Daoy (cell line): ENCODE measurements at places on chromosomes 7 and 10. TPM values are rescaled to one million over a fixed set of nuclear protein-coding genes. Genes with fewer than 3 reads are reported as not detected.
A peak's percentile ranks its signal among the peaks of the same experiment; 100 is the strongest.

GRCh38 chr7:108419961-108420908 is 36.0 kb downstream of the NRCAM start:
- DNase-seq = peak; percentile 57

DNA sequence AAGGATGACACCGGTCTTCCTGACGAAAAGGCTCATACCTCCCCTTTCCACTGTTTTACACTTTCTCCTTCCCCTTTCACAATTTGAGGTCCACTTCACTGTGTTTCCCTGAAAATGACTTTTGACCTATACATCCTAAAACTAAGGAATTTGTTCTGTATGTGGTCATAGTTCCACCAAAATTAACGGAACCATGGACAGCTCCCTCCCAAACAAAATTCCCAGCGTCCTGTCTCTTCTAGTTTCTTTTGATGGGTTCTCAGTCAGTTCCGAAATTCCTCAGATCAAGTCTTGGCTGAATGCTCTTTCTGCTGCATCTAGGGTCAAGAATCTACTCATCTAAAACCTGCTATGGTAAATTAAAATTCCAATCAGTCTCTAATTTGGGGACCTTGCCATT is 1191.9 kb downstream of the CNTNAP2 start:
- DNase-seq = no peak

DNA sequence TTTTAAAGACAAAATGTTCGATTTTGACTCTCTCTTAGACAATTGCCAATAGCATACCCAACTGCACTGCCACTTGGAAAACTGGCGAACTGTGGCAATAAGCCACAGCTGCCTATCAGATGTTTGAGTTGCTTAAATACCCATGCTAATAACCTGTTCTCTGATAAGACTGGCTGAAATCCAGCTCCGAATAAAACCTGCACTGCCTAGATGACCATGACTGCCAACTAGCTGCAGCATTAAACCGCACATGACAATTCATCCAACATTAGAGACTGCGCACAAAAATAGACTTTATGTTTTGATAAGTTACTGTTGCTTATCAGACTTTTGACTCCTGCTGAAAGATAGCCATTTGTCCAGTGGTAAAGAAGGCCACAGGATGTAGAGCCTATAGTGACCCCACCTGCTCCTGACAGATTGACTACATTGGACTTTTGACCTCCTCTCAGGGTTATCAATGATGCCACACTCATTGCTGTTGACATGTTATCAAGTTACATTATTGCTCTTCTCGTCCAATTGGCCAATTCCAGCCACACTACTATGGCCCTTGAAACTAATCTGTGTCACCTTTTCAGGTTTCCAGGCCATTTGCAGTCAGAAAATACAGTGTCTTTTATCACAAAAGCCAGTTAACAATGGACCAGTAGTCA is 299.0 kb downstream of the HGF start:
- no peak for DNase-seq

- DNase-seq = peak; percentile 90
Measured at GRCh38 chr10:15084502-15084922, 4.1 kb downstream of the ACBD7 start.

DNA sequence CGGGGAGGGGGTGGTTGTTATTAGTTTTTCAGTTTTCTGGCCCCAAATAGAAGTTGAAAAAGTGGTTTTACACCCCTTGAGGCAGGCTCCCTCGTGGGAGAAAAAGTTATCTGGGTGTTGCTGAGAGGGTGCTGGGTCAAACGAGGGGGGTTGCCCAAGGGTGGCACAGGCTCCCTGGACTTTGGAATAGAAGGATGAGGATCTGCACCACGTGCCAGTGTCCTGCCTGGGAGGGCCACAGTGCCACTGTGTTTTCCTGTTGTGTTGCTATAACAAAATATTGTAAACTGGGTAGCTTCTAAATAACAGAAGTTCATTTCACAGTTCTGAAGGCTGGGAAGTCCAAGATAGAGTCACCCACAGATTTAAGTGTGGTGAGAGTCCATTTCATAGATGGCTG is 181.9 kb downstream of the CXCL12 start:
- no peak for DNase-seq

DNA sequence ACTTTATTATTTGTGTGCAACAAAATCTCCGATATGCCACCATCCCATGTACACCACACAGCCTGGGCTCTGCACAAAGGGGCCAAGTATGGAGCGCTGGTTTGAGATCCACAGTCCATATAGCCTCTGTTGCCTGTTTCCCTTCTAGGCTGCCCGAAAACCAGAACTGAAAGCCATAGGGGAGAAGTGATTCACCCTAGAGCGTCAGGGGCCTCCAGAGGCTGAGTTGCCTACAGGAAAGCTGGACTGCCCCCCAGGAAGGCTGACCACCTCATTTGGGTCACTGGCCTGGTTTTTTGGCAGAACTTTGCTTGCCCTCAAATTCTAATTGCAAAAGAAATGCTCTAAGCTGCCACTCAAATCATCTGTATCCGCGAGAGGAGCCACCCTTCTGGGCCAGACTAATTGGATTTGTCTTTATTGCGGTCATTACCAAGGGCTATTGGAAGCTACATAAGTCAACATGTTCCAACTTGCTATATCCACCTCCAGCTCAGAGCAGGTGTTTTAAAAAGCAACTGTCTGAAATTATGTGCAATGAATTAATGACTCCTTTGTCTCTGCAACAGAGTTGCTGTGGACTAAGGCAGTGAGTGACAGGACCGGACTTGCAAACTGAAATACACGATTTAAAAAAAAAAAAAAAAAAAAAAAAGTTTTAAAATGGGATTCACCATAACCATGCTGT is 28.3 kb upstream of the FRMD4A start:
- peak; percentile 54 for DNase-seq

GRCh38 chr10:133364645-133365431 is 7.0 kb upstream of the FUOM start:
- DNase-seq = no peak

DNA sequence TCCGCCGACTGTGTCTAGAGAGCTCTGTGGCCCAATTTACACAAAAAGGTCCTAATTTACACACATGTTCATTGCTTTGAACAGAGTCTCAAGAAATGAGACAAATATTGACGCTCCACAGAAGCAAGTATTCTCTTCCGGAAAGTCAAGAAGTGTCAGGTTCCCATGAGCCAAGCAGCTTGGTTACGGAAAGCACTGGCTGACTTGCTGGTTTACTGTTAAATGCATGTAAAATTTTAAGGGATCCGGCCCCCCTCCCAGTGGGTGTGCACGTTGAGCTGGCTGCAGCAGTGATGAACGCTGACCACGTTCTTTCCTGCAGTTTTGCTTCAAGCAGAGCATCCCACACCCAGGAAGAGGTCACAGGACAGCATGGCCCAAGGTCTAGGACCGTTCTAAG is 76.8 kb downstream of the DIP2C start:
- DNase-seq = no peak

GRCh38 chr10:70742537-70743429 is 42.4 kb downstream of the TBATA start:
- peak; percentile 59 for DNase-seq

- no peak for DNase-seq
Measured at GRCh38 chr10:122949296-122949695, 4.7 kb downstream of the C10orf88 start.

DNA sequence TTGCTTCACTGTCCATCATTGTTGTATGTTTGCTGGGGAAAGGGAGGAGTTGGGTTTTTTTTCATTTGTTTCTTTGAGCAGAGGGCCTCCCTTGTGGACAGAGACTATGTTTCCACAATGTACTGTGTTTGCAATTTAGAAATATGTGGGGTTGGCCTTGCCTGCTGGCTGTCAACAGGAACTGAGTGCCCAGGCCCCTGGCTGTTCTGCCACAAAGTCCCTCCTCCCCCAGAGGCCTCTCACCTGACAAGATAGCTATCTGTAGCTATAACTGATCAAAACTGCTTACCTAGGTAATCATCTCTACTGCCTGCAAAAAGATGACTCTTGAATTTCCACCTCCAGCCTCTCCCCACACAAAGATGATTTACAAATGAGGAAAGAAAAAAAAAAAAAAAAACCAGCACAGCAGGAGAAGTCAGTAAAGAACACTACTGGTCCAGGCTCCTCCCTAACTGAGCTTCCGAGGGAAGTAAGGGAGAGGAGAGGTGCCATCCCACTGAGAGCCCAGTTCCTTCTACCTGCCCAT is 121.8 kb downstream of the SGMS1 start:
- no peak for DNase-seq

DNA sequence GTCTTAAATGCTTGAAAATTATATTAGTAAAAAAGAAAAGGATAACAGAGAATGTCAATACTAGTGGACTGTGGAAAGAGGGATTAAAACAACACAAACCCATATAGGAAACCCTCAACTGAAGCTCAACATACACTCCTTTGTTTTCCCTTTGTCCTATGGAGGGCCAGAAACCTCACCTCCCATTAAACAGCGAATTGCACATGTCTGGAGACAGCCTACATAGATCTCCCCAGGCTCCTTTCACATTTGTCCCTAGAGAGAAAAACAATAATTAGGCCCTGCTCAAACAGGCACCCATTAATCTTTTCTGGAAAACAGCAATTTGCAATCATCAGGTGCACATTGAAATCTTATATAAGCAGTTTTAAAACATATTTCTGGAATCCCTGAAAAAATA is 87.6 kb upstream of the SEMA3D start:
- no peak for DNase-seq

GRCh38 chr7:77338883-77339629 is 77.1 kb downstream of the GSAP start:
- no peak for DNase-seq

- DNase-seq = peak; percentile 8
Measured at GRCh38 chr10:104479906-104480593, 126.4 kb downstream of the CFAP58 start.

DNA sequence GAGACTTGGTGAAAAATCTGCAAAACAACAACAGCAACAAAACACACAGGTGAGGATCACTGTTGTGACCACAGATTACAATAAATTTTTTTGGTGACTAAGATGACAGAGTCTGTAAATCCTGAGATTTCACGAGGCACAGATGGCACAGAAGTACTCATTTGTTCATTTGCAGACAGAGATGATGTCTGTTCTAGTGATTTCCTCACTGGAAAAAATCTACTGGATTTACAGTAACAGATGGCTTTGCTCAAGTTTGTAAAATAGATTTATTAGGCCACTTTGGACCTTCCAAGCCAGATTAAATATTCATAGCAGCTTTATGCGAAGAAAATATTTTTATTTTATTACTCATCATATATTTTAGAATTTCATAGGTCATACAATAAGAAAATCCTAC is 113.5 kb upstream of the IL6 start:
- DNase-seq = no peak

GRCh38 chr10:10816447-10816846 is 201.2 kb upstream of the CELF2 start:
- no peak for DNase-seq

GRCh38 chr7:30281791-30282190 is 2.6 kb upstream of the ZNRF2 start:
- DNase-seq = no peak

DNA sequence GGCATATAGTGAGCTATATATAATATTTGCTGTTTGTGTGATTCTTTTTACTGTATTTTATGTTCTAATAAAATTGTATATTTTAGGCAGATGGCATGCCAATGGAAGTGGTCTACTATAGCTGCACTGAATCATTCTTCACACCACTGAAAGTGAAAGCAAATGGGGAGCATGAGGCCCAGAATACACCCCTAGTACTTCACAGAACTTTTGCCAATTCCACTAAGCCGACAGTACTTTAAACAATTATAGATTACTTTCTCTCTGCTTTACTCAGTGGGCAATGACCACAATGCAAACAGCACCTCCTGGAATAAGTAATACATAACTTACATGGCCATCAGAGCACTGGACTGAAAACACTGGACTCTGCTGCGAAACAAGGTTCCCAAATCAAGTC is 70.2 kb downstream of the ANKRD26 start:
- peak; percentile 3 for DNase-seq

- no peak for DNase-seq
Measured at GRCh38 chr7:12895296-12895695, 207.9 kb downstream of the ARL4A start.

- DNase-seq = peak; percentile 80
Measured at GRCh38 chr7:159227433-159227832, 82.8 kb upstream of the VIPR2 start.

GRCh38 chr7:142451296-142451695 is 193.4 kb upstream of the PRSS58 start:
- DNase-seq = no peak

- DNase-seq = no peak
Measured at GRCh38 chr10:48271047-48271730, 3.3 kb downstream of the FRMPD2 start.

DNA sequence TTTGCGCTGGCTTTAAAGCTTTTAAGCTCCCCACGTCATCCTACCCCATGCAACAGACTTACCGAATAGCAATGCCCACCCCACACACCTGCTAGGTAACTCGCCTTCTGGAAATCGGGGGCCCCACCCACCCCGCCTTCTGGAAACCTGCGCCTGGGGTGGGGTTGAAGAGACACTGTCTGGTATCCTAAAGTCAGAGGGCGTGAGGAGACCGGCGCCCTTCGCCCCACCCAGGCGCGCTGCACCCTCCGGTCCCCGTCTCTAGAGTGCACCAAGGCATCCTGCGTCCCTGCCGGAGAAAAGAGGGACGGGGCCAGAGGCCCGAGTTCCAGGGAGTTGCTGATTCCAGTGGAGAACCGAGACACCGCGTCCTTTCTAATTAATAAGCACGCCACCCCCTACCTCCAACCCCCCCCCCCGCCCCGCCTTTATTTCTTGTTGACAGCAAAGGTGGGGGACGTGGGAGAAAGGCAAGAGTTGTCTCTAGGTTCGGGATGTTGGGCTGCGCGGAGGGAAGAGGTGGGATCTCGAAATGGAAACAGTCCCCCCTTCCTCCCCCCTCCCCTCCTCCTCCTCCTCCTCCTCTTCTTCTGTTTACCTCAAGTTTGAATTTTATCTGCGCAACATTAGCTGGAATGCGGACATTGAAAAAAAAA is 220.9 kb upstream of the MKLN1 start:
- peak; percentile 58 for DNase-seq

GRCh38 chr7:115682507-115682906 is 348.1 kb downstream of the TFEC start:
- no peak for DNase-seq

MLXIPL gene
- 5.4 TPM in 1 of 2 replicates, not detected in the other for total RNA-seq

RARRES2 gene
- total RNA-seq = 3.9 and 11.8 TPM in 2 replicates

CFAP43 gene
- total RNA-seq = 0.24 and 0.69 TPM in 2 replicates

GBX1 gene
- not detected in 2 replicates for total RNA-seq

PNLIPRP3 gene
- total RNA-seq = 0.17 TPM in 1 of 2 replicates, not detected in the other

TWNK gene
- total RNA-seq = 14.7 and 26.3 TPM in 2 replicates

EMX2 gene
- total RNA-seq = 0.57 and 3.9 TPM in 2 replicates

SSC4D gene
- 0.30 and 2.5 TPM in 2 replicates for total RNA-seq

LIPF gene
- not detected in 2 replicates for total RNA-seq

CRTAC1 gene
- total RNA-seq = 5.6 and 17.9 TPM in 2 replicates

SOSTDC1 gene
- not detected in 2 replicates for total RNA-seq
